Activated CD8-positive, alpha-beta memory T cell treated with anti-CD3 and anti-CD28 coated beads, Interleukin-2, amount 10 ng/mL, durations not matched to agents 7 days and 5 days (primary cell): ENCODE measurements at places on chromosomes 7 and 10. TPM values are rescaled to one million over a fixed set of nuclear protein-coding genes. Genes with fewer than 3 reads are reported as not detected.

The UTF1 gene
- total RNA-seq = not detected

The SPDYE6 gene
- not detected for total RNA-seq

DNA sequence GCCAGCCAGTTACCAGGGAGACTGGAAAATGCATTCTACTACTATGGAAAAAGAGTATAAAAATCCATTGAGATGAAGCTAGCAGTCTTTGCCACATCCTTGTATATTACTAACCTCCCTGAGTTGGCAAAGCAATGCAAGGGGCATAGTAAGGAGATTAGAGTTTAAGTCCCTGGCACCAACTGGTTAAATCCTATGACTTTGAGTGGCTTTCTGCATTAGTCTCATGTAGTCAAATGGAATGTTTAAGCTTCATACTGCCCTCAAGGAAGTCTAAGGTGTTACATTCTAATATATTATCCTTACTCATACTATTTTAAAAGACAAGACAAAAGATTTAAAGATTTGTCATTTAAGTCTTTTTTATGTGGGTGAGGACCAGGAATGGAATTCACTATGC lies 110.1 kb downstream of the INHBA start:
- no peak for DNase-seq
- no peaks in the 10 kb centered on the region for H3K27me3 ChIP-seq
- no peaks in the 10 kb centered on the region for H3K36me3 ChIP-seq
- no peak overlapping the region for H3K4me3 ChIP-seq
- H3K27ac ChIP-seq = no peak overlapping the region

- DNase-seq = no peak
- no peaks in the 10 kb centered on the region for H3K36me3 ChIP-seq
- H3K4me1 ChIP-seq = peaks cover 9% of the 10 kb centered on the region
- H3K27me3 ChIP-seq = peaks cover 21% of the 10 kb centered on the region
- H3K27ac ChIP-seq = no peak overlapping the region
These were observed 23.3 kb downstream of the SFTPD start for GRCh38 chr10:79925614-79926013.

DNA sequence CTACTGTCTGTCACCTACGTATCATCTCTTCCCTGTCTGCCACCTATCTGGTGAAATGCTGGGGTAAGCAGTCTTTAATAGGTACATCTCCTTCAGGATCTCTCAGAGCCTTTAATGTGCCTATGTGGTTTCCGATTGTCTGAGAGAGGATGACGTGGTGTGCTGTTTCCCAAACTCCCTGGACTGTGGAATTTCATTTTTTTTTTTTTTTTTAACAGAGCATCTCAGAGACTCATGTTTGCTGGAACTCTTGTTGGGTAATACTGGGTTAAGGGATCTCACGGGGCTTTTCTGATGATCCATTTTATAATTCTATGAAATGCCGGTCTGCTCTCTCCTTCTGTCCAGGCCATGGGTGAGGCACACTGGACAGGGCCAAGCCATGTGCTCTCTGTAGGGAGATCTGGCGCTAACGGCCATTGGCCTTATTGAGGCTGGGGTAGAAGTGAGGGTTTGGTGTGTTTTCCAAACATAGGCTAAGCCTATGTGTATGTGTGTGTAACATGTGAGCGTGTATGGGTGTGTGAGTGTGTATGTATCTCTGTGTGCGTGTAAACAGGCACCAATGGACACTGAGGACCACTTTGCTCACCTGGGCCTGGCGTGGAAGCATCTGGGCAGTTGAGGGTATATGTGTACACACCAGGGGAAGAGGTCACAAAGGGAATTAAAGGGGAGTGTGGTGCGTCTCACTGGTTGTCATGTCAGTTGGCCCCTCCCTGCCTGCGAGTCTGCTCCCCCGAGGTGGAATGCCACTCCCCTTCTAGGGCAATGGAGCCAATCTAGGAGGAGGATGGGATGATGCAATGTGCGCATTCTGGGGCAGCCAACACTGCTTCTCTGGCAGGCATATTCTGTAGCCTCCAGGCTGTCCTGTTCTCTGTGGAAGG lies 7.8 kb downstream of the ADRA2A start:
- no peak for DNase-seq
- no peak overlapping the region for H3K27ac ChIP-seq
- no peak overlapping the region for H3K4me3 ChIP-seq
- peaks cover 2% of the 10 kb centered on the region for H3K4me1 ChIP-seq
- H3K36me3 ChIP-seq = no peaks in the 10 kb centered on the region
- H3K27me3 ChIP-seq = peaks cover 12% of the 10 kb centered on the region

GRCh38 chr7:42495256-42495655 lies 258.2 kb upstream of the GLI3 start:
- H3K27me3 ChIP-seq = peaks cover 13% of the 10 kb centered on the region
- peaks cover 10% of the 10 kb centered on the region for H3K4me1 ChIP-seq
- no peak for DNase-seq
- H3K4me3 ChIP-seq = no peak overlapping the region
- H3K36me3 ChIP-seq = peaks cover 2% of the 10 kb centered on the region

DNA sequence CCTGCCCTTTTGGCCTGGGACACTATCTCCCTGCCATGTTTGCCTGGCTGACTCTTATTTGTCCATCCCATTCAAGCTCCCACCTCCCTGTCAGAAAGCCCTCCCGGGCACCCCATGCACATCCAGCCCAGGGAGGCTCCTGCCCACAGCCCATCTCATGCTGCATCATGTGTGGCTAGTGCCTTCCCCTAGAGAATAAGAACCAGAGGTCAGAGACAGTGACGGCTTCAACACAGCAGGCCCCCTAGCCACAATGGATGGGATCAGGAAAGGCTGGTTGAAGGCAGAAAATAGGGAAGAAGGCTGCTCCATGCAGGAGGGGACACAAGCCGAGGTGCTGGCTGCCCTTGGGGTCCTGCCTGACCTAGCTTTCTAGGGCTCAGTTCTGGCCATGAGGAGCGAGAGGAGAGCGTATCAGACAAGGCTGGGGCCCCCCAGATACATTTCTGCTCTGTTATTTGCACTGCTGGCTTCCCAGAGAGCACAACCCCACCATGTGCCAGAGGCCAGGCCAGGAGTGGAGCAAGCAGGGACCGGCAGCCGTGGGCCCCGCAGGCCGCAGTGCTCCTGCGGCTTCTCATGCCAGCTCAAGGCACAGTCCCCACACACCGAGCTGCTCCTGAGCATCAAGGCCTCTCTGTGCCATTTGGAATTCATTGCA lies 161.1 kb upstream of the ZMIZ1 start:
- no peak overlapping the region for H3K4me3 ChIP-seq
- H3K27ac ChIP-seq = no peak overlapping the region
- no peaks in the 10 kb centered on the region for H3K27me3 ChIP-seq
- H3K4me1 ChIP-seq = no peaks in the 10 kb centered on the region
- H3K36me3 ChIP-seq = no peaks in the 10 kb centered on the region

DNA sequence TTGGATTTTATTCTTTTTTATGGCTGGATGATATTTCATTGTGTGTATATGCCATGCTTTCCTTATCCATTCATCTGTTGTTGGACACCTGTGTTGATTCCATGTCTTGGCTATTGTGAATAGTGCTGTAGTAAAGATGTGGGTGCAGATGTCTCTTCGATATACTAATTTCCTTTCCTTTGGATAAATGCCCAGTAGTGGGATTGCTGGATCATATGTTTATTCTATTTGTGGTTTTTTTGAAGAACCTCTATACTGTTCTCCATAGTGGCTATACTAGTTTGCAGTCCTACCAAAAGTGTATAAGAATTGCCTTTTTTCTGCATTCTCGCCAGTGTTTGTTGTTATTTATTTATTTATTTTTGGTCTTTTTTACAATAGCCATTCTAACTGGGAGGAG lies 159.8 kb downstream of the WNT2 start:
- H3K27me3 ChIP-seq = no peaks in the 10 kb centered on the region
- H3K36me3 ChIP-seq = no peaks in the 10 kb centered on the region
- H3K27ac ChIP-seq = no peak overlapping the region

GRCh38 chr7:130475776-130476175 lies 16.1 kb upstream of the MEST start:
- H3K27me3 ChIP-seq = peaks cover 11% of the 10 kb centered on the region
- H3K27ac ChIP-seq = no peak overlapping the region
- peaks cover 21% of the 10 kb centered on the region for H3K4me1 ChIP-seq
